AG09319 (cell line): ENCODE measurements at places on chromosomes 16 and 17.

DNA sequence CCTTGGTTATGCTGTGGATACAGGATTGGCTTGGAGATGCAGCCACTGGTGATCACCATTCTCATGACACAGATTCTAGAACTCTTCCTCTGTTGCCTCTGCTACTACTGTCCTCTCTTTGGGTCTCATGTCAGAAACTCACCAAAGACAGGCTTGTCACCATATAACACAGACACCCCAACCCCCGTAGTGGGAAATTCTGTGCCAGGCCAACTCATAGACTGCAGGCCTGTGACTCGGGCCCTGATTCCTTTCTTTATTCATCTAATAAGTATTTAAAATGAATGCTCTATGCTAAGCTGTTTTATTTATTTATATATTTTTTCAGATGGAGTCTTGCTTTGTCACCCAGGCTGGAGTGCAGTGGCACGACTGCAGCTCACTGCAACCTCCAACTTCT is 9.5 kb downstream of the CYB5D2 start:
- DNase-seq, result no peak

GRCh38 chr16:3495176-3495575 is at the start of gene C16orf90:
Gene C16orf90 (minus strand): TSS chr16:3495489. CDS start chr16:3495421, 68 bp downstream.
- DNase-seq, result no peak

GRCh38 chr17:49997301-49997650 is 2.3 kb upstream of the DLX3 start:
- no peak for DNase-seq

DNA sequence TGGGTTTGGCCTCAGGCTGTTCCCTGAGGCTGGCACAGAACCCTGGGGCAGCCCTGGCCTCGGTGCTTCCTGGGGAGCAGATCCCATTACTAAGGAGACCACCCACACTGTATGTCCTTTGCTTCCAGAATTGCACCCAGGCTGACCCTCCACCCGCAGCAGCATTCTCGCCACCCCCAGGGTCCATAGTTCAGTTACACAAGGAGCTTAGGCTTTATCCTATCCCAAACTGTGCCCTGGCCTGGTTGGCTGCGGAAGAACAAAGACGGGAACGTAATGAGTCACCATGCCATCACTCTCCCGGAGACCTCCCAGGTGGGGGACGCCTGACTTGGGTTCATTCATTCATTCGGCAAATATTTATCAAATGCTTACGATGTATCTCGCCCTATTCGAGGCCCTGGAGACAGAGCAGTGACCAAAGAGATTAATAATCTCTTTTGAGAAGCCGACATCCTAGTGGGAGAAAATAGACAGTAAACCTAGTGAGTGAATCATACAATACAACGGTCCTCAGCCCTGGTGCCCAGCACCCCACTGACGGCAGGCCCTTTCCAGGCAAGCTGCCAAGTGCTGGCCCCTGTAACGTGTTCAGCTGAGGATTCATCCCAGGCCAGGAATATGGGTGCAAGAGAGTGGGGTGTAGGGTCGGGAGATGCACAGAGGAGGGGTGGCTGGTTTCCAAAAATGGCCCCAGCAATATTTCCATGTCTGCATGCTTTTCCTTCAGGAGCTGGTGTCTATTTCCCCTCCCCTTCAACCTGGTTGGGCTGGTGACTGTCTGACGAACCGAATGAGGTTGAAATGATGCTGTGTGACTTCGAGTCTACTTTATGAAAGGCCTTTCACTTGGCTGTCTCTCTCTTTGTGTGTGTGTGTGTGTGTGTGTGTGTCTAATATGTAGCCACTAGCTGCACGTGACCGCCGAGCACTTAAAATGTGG is 134.2 kb downstream of the MGAT5B start:
- no peak for DNase-seq

DNA sequence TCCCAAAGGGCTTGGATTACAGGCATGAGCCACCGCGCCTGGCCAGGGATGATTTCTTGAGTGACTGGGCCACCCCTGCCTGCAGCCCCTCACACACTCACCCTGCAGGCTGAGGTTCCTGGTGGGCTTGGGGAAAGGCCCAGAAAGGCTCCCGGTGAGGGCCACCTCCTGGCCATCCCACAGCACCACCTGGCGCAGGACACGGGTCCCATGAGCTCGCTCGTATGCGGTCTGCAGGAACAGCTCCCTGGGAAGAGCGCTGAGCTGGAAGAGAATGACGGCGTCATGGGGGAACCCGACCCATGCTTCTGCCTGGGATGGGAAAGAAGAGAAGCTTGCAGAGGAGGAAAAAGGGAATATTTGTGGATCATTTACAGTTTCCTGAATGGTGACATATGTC is 59.3 kb downstream of the RMI2 start:
- DNase-seq, result no peak
